Adrenal gland (tissue), 19 donors: ENCODE measurements at places on chromosomes 5 and 9. TPM values are rescaled to one million over a fixed set of nuclear protein-coding genes. Genes with fewer than 3 reads are reported as not detected.

BHMT2 gene
- total RNA-seq = 34.3 TPM

XPA gene
- 17.5 TPM for total RNA-seq

KLF4 gene
- total RNA-seq = 16.4 TPM

NEURL1B gene
- 77.1 TPM for total RNA-seq
